Activated naive CD8-positive, alpha-beta T cell treated with anti-CD3 and anti-CD28 coated beads, Interleukin-2, amount 50 U/mL, for 16 hours (primary cell): ENCODE measurements at places on chromosomes 7 and 10.

- DNase-seq: no peak
These were observed 46.1 kb downstream of the CAMK2B start for GRCh38 chr7:44279286-44279685.

DNA sequence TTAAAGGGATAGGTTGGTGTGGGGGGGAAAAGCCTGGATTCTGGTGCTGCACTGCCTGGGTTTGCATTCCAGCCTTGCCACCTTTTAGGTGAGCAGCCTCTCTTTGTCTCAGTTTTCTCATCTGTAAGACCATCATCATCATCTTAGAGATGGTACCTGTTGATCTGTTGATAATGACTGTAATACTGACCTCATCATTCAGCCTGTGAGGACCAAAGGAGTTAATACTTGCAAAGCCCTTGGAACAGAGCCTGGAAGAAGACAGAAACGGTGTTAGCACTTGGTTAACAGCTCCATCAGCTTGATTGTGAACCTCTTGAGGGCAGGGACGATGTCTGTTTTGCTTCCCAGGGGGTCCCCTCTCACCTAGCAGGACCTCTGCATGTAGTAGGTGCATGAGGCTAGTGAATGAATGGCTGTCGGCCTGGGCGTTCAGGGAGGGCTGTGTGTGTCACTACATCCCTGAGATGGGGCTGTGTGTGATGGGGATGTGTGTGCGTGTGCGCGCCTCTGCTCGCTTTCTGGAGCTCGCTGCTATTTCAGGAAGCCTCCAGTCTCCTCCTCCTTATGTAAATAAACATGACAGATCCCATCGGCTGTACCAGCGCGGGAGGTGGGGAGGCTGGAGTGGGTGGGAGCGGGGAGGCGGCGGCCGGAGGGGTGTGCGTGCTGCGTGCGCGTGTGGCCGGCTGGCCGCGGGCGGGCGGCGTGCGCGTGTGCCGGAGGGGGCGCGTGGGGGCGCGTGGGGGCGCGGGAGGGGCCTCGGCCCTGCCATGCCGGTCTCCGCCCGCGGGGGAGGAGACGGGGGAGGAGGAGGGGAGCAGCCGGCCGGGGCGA lies 61.2 kb downstream of the NEURL1 start:
- DNase-seq: no peak

DNA sequence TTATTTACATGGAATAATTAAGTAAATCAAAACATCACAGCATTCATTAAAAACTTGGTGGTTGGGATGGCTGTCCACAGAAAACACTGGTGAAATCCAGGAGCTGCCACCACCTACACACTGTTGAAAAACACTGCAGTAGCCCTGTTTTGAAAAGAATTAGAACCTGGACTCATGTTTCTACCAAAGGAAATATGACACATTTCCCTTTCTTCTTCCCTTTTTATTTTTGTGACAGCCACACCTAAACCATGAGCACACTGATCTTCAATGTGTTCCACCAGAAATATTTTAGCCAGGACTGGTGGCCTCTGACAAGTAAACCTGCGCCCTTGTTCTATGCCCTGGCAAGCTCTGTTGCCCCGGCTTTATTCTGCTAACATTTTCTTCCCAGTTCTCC lies 3.3 kb downstream of the TMEM140 start:
- no peak for DNase-seq

GRCh38 chr10:3169673-3170072 lies 2.9 kb downstream of the PITRM1 start:
- no peak for DNase-seq

- DNase-seq: no peak
These were observed 88.5 kb downstream of the AKR1D1 start for GRCh38 chr7:138164804-138165203.

- no peak for DNase-seq
These were observed 4.9 kb downstream of the TRIM8 start for GRCh38 chr10:102648889-102649796.

GRCh38 chr7:54097886-54098285 lies 444.3 kb upstream of the VSTM2A start:
- DNase-seq: no peak
